RWPE2 (cell line): ENCODE measurements at places on chromosomes 11 and 22.
A peak's percentile ranks its signal among the peaks of the same experiment; 100 is the strongest.

GRCh38 chr11:113952070-113952469 is 22.8 kb upstream of the HTR3A start:
- no peak for DNase-seq
- H3K4me3 ChIP-seq = no peak overlapping the region
- peaks cover 7% of the 10 kb centered on the region for H3K27me3 ChIP-seq
- H3K4me1 ChIP-seq = no peaks in the 10 kb centered on the region
- no peaks in the 10 kb centered on the region for H3K36me3 ChIP-seq

DNA sequence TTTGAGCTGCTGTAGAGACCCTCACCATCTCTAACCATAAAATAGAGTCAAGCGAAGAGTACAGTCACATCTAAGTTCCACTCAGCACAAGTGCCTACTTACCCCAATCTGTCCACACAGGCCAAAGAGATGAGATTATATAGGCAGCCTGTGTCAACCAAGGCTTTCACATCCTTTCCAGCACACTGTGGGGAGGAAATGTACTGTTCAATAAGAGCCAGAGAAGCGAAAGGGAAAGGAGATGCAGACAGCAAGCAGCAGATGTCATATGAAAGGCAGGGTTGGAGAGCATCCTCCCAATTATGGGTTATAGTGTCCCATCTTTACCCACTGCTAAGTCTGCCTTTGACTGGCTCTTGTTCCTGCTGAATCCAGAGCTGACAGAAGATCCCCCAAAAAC is 16.4 kb downstream of the NRIP3 start:
- H3K4me1 ChIP-seq = no peaks in the 10 kb centered on the region
- no peak overlapping the region for H3K4me3 ChIP-seq
- H3K36me3 ChIP-seq = no peaks in the 10 kb centered on the region

- DNase-seq = no peak
- no peaks in the 10 kb centered on the region for H3K27me3 ChIP-seq
- no peak overlapping the region for H3K4me3 ChIP-seq
- H3K4me1 ChIP-seq = peaks cover 12% of the 10 kb centered on the region
Measured at GRCh38 chr22:41939981-41940831, 6.7 kb downstream of the CENPM start.

- peak overlapping the region; percentile 25 for H3K4me3 ChIP-seq
- no peaks in the 10 kb centered on the region for H3K27me3 ChIP-seq
Measured at GRCh38 chr11:10456519-10456918, 1.5 kb downstream of the AMPD3 start.

DNA sequence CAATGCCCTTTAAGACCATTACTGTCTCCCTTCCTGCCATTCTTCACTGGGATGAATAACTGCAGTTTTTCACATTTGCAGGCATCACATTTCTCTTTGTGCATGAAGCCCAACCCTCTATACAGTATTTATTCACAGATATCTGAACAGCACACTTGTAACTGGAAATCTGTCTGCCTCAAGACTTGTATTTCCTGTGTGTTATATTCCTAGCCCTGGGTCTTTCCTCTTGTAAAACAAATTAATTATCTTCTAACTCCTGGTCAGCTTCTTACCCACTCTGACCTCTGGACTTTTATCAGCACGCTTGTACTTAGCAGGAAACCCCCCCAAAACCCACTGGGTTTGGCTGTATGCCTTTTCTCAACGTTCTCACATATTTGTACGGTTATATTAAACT is 2.0 kb downstream of the CSRP3 start:
- no peak for DNase-seq
- H3K27me3 ChIP-seq = no peaks in the 10 kb centered on the region
- H3K4me3 ChIP-seq = no peak overlapping the region
- H3K4me1 ChIP-seq = peaks cover 6% of the 10 kb centered on the region
- no peaks in the 10 kb centered on the region for H3K36me3 ChIP-seq

GRCh38 chr11:87007963-87008362 is 29.8 kb upstream of the TMEM135 start:
- no peaks in the 10 kb centered on the region for H3K36me3 ChIP-seq
- no peaks in the 10 kb centered on the region for H3K27me3 ChIP-seq
- DNase-seq = no peak
- no peaks in the 10 kb centered on the region for H3K4me1 ChIP-seq
- H3K4me3 ChIP-seq = no peak overlapping the region

DNA sequence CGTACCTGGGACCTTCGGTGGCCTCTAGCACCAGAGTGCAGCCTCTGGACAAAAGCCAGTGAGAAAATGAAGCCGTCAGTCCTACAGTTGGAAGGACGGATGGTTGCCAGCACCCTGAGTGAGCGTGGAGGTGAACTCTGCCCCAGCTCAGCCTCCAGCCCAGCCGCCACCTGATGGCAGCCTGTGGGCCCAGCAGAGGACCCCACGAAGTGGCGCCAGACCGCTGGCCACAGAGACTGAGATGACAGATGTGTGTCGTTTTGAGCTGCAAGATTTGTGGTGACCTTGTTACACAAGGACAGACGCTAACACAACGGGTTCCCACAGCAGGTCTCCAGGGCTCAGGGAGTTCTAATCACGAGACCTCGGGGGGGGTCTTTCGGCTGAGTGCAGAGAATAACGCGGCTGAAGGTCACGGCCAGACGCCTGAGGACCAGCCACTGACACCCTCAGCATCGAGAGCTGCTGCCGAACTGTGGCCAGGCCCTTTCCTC is 75.0 kb downstream of the BRD1 start:
- no peak for DNase-seq
- H3K4me3 ChIP-seq = no peak overlapping the region
- H3K27ac ChIP-seq = no peak overlapping the region

DNA sequence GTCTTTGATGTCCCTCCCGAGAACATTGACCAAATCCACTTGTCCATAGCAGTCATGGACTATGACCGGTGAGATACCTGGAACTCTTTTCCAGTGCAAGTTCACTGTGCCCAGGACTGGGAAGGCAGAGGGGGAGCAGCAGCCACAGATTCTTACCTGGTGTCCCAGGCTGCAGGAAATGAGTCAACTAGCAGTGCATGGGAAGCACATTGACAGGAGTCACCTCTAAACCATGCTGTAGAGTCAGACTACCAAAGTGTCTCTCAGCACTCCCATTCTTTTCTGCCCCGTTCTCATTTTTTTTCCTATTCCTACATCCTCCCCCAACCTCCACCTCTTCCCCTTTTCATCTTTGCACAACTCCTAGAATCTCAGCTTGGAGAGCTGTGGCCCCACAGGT is 67.2 kb upstream of the OLFML1 start:
- H3K4me3 ChIP-seq = no peak overlapping the region
- H3K4me1 ChIP-seq = no peaks in the 10 kb centered on the region
- no peak for DNase-seq
- no peaks in the 10 kb centered on the region for H3K27me3 ChIP-seq

DNA sequence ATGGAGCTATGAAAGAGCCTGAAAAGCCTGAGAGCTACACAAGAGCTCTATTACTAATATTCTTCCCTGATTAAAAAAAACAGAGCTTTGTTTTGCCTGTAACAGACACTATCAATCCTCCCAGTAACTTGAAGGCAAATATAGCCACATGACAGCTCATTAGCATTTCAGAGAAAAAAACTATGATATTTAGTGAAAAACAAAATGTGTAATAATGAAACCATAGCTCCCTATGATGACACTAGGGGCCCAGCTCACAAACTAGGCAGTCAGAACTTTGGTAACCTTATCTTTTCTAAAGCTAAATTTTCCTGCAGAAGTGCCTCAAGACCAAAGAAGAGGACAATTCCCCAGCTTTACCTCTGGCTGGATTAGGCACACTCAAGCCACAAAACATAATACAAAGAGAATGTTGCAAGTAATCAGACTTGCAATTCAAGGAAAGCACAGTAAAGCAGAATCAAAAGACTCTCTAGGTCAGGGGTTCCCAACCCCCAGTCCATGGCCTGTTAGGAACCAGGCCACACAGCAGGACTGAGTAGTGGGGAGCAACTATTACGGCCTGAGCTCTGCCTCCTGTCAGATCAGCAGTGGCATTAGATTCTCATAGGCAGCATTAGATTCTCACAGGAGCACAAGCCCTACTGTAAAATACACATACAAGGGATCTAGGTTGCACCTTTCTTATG is 53.3 kb downstream of the MRTFA start:
- peak overlapping the region; percentile 3 for H3K27ac ChIP-seq
- no peaks in the 10 kb centered on the region for H3K27me3 ChIP-seq
- peaks cover 35% of the 10 kb centered on the region for H3K36me3 ChIP-seq
- no peak for DNase-seq

GRCh38 chr11:130094614-130095013 is 24.9 kb downstream of the APLP2 start:
- no peak for DNase-seq
- no peak overlapping the region for H3K4me3 ChIP-seq
- H3K27me3 ChIP-seq = no peaks in the 10 kb centered on the region
- peaks cover 5% of the 10 kb centered on the region for H3K36me3 ChIP-seq
- no peak overlapping the region for H3K27ac ChIP-seq

DNA sequence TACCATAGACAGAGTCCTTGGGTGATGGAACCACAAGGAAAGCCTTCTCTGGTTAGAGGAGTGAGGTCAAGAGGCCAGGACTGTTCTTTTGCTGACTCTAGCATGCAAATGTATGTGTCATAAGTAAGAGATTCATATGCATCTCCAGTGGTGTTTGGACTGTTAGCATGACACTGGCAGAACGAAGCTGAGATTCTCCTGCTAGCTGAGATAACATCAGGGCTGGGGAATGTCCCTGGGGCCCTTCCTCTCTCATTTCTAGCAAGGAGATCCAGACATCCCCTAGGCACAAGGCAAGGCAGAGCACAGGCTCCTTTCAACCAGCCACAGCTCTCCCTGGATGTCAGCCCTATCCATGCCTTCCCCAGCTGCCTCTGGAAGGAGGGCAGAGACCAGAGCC is 711.3 kb downstream of the OPCML start:
- H3K4me3 ChIP-seq = no peak overlapping the region
- H3K27ac ChIP-seq = no peak overlapping the region
- no peak for DNase-seq
- H3K27me3 ChIP-seq = peaks cover 4% of the 10 kb centered on the region
- no peaks in the 10 kb centered on the region for H3K4me1 ChIP-seq

DNA sequence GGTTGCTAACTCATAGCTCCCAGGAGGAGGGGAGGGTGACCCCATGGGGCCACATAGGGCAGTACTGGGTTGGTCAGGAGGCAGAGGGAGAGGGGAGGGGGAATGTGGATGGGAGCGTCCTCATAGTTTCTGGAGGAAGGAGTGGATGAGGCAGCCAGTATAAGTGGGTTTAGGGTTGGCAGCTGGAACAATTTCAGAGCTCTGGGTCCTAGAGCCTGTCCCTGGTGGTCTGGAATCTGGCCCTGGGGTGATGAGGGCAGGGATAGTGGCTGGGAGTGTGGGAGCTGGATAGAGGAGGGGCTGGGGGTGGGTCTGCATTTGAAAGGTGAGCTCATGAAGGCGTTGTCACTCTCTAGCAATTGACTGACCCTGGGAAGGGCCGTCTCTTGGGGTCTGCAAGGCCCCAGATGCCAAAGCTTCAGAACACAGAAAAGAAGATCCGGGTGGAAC is 5.3 kb upstream of the MRGPRG start:
- no peaks in the 10 kb centered on the region for H3K4me1 ChIP-seq
- peaks cover 32% of the 10 kb centered on the region for H3K27me3 ChIP-seq
- H3K4me3 ChIP-seq = no peak overlapping the region
- DNase-seq = no peak
- H3K36me3 ChIP-seq = no peaks in the 10 kb centered on the region
